ENCODE measurements at places on chromosomes 1 and 21.

GRCh38 chr1:110916669-110917306 is 43.8 kb downstream of the CD53 start:
- peak; percentile 48 for DNase-seq

DNA sequence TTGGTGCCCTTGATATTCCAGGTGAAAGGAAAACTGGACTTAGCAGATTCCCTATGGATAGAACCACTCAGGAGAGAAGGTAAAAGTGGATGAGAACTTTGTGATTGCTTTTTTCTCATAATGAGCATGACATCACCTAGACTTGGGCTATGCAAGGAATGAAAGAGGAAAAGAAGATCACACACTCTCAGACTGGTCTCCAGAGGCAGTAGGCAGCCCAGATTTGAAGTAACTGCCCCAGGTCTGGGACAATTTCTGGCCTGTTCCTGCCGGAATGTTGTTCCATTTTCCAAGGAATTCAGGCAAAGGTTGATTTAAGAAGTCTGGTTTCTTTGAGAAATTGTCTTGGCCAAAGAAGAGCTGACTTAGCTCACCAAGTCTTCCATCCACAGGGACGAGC is 31.7 kb upstream of the USP24 start:
- DNase-seq = no peak

- peak; percentile 51 for DNase-seq
Observed at GRCh38 chr1:99963041-99963795, 6.6 kb upstream of the SLC35A3 start.

DNA sequence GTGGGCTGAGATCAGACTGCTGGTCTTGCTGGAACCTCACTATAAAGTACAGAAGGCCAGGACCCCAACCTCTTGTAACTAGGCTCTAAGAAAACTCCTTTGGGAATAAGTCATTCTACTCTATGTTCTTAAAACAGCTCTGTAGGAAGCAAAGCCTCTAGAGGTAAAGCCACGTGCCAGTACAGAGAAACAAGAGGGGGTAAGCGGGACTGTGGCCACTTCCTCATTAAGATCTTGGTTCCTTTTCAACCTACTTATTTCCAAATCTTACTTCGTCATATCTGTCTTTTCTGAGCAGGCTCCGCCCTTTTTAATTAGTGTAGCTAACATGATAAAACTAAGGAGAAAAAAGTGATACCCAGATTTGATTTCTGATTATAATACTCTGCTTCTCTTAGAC is 3.8 kb downstream of the NCSTN start:
- DNase-seq = no peak

GRCh38 chr1:235004840-235005391 is 123.7 kb downstream of the TOMM20 start:
- DNase-seq = no peak

DNA sequence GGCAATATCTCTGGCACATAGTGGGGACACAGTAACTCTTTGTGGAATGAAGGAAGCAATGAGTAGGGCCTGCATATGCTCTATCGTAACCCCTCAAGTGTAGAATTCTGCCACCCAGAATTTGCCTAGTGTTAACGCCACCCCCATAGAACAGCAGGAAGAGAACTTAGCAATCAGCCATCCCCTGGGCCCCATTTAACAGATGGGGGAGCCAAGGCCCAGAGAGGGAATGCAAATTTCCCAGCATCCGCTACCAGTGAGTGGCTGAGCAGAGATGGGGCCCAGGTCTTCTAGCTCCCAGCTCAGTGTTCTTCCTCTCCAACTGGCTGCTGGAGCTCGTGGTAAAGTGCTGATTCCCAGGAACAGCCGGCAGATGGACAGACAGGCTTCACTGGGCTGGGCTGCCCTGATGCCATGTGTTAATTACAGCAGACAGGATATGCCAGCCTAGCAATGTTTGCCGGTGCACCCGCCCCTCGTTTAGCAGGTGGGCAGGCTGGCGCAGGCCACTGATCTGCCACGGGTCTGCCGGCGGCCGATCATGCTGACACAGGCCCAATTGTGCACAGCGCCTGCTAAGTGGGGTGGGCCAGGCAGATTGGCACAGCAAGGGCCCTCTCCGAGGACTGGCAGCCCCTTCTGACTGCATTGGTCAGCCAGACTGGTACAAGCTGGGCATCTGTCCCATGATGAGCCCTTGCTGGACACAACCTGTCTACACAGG is 171.9 kb downstream of the IGSF21 start:
- DNase-seq = no peak

DNA sequence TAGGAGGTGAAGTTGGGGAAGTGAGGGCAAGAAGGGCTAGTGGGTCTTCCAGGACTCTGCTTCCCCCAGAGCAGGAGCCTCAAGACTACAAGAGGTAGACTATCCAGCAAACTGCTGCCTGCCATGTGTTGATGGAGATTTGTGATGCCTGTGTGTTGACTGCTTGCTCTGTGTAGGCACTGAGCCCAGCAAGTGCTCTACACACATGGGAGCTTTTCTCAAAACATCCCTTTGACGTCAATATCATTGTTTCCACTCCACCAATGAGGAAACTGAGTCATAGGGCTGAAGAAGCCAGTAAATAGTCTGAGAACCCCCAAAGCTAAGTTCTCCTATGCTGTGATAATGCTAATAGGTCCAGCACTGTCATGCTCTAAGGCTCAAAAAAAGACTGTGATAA is 207.2 kb upstream of the NFIA start:
- no peak for DNase-seq

- DNase-seq = no peak
Observed at GRCh38 chr1:77484926-77485325, 197.5 kb downstream of the ZZZ3 start.

DNA sequence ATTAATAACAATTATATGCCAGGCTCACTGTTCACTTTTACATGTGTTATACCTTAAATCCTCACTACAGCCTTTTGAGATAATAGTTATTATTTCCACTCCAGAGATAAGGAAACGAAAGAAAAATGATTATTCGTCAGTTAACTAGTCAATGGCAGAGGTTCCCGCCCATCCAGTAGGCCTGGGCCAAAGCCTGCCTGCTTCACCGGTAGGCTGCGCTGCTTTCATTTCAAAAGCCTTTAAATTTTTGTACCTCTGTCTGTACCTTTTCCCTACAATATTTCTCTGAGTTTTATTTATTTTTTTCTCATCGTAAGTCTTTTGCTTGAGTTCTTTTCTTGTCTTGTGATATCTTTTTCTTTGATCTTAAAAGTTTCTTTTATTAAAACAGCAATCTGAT is 3.6 kb downstream of the GPR52 start:
- no peak for DNase-seq

DNA sequence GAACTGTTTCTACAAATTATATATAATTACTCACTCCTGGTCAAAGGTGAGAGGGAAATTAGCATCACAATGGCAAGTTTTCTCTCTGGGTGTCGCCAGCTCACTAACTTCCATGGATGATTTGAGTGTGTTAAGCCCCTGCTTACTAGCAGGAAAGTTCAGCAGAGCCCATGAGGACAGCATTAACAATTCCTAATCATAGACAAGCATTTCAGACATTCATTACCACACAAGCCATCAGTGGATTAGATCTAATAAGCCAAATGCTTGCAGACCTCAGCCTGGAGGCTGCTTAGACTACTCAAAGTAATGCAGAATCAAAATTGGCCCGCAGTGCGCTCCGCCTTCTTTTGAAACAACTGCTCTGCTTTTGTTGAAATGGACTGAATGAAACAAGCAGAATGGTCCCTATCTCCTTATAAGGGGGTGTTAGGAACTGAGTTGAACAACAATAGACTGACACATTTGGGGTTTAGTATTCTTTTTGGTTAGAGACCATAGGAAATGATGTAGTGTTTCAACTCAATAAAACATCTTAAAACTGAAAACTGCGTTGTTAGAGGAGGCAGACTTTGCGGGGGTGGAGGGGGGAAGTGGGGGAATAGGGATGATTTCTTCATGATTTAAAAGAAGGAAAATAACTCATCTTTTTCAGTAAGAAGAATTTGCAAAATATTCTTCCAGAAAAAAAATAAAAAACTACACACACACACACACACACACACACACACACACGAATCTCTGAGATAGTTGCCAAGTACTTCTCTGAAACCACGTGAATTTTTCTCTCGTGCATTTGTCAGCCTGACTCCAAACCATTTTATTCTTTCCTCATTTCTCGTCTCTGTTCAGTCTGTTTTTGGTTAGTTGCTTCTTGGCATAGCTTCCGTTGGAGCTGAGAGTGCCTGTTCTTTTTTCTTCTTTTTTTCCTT is 54.6 kb downstream of the GORAB start:
- peak; percentile 59 for DNase-seq

DNA sequence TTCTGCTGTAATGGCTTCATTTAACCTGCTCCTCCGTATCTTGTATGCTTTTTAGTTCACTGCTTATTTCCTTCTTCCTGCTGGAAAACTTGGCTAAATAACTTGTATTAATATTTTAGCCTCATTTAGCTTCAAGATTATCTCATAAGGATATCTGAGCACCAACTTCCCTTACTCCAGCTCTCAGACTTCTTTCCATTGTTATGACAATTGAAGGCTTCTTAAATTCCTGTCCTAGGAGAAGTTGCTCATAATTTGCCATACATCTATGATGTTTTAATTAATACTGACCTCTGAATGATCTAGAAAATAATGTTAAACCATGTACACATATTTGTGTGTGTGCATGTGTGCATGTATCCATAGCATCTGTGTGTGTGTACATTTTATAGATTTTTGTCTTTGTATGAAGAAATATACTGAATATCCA is 1524.4 kb upstream of the TPTE start:
- no peak for DNase-seq

- no peak for DNase-seq
Observed at GRCh38 chr1:239805042-239805441, 286.6 kb upstream of the FMN2 start.

- DNase-seq = peak; percentile 81
Observed at GRCh38 chr1:41493117-41493536, 8.6 kb upstream of the EDN2 start.

- DNase-seq = no peak
Observed at GRCh38 chr1:106960412-106960811, 96.1 kb upstream of the PRMT6 start.

GRCh38 chr1:164895026-164895912 is 336.3 kb downstream of the PBX1 start:
- DNase-seq = no peak

DNA sequence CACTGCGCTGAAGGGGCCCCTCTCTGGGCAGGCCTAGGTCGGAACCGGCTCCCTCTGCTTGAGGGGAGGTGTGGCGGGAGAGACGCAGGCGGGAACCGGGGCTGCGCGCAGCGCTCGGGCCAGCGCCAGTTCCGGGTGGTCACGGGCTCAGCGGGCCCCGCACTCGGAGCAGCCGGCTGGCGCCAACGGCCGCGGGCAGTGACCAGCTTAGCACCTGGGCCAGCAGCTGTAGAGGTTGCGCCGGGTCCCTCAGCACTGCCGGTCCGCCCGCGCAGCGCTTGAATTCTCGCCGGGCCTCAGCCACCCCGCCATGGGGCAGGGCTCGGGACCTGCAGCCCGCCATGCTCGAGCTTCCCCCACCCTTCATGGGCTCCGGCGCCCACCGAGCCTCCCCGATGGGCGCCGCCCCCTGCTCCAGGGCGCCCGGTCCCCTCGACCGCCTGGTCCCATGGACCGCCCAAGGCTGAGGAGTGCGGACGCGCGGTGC is 254.6 kb downstream of the COL11A1 start:
- no peak for DNase-seq

- DNase-seq = no peak
Observed at GRCh38 chr1:12034381-12034801, 15.1 kb downstream of the MIIP start.

DNA sequence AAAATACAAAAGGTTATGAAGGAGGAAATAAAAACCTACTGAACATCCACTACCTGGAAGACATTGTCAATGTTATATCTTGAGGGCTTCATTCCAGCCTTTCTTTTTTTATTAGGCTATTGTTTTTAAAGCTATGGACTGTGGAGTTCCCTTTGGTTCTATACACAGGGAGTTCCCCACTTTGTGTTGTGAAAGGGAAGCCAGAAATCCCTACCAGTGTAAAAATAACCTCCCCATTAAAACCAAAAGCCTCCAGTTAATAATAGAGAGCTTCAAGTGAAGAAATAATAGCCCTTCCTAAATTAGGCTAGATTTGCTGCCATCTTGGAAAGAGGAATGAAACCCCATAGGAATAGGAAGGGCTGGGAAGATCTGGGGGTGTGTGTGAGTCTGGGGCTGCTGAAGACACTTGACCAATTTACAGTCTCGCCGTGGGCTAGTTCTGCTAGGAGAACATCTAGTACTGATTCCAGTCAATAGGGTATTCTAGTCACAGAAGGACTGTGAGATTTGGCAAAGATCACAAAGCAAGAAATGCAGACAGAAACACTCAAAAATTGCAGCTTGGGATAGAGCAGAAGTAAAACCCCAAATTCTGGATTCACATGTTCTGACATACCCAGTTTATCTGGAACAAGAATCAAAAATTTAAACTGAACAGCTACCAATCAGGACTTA is 32.4 kb upstream of the PTGFRN start:
- no peak for DNase-seq

GRCh38 chr1:221766210-221766609 is 24.3 kb upstream of the DUSP10 start:
- DNase-seq = peak; percentile 50

DNA sequence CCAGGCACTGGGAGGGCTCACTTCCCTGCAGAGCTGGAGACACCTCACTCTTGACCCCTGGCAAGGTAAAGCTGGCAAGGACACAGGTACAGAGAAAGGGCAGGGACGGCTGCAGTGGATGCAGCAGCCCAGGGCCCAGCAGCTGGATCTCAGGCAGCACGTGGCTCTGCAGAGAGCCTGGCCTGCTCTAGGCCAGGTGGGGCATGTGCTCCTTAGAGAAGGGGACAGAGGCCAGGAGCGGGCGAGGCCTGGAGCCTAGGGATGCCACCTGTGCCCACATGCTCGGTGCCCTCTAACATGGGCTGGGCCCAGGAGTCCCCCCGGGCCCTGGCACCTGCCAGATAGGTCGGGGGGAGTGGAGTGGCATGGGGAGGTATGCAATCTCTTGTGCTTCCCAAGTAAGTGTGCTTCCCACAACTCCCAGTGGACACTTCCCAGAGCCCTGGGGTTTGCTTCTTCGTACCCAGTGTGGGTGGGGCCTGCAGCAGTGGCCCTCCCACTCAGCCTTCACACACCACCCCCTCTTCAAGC is 30.0 kb downstream of the WNT3A start:
- no peak for DNase-seq

GRCh38 chr1:224690576-224690975 is 74.5 kb downstream of the CNIH3 start:
- no peak for DNase-seq

GRCh38 chr1:36657826-36658225 is 175.1 kb upstream of the CSF3R start:
- no peak for DNase-seq

DNA sequence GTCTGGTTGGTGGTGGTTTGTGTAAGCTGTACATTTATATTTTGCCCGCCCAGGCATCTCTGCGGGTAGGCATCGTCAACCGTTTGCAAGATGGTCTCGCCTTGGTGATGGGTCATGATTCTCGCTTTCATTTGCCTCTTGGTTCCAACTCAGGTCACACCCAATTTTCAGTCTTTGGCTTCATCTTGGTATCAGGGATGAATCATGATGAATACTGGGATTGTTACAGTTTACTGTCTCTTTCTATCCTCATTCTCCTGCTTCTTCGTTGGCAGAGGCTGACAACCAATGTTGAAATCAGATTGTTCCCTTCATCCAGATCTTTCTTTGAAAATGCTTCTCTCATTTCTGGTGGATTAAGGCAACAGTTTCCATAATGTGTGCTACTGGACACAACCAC is 129.7 kb upstream of the KAZN start:
- peak; percentile 30 for DNase-seq

Measured in AG20443 (cell line).